Stimulated activated CD4-positive, alpha-beta T cell treated with anti-CD3 and anti-CD28 coated beads, Interleukin-12 subunit alpha, Interleukin-12 subunit beta, amount 100 ng/mL, for 24 hours (primary cell): ENCODE measurements at places on chromosomes 7 and 10.

DNA sequence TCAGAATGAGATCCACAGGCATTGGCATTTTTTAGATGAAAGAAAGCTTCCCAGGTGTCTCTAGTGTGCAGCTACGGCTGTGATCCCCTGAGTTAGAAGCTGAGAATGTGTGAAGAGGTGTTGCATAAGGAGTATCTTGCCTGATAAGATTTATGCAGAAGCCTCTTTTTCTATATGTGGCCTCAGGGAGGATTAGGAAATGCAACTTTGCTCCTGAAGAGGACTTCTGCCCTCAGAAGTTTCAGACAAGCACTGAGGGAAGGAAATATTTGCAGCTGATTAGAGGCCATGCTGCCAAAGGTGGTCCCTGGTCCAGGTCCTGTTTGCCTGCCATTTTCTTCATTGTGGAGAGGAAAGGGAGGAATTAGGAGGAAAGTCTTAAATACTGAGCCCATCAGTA, 551.8 kb downstream of the PHTF2 start:
- no peak for DNase-seq

DNA sequence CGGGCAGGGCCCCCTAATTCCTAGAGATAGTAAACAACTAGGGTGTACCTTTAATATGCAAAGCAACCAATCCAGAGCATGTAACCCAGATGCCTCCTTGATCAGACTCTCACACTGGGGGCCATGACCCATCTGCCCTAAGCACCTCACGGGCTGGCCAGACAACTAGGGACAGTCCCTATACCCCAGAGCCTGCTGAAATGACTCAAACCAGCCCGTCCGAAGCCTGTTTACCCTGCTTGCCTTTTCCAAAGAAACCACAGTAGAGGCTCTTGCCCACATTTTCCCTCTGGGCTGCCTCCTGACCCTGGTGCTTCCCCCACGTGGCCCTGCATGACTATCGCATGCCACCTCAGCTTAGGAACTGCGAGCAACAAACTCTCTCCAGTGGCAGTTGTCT, 46.2 kb downstream of the RGS10 start:
- DNase-seq, result peak; percentile 68

DNA sequence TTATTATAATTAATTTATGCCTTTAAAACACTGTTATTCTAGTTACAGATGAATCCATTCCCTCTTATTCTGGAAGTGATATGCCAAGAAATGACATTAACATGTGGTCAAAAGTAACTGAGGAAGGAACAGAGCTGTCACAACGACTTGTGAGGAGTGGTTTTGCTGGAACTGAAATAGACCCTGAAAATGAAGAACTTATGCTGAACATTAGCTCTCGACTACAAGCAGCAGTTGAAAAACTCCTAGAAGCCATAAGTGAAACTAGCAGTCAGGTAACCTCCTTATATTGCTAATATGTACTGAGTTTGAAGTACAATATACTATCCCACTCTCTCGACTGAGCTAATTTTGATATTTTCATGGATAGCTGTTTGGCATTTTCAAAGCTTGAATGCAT, 81.6 kb downstream of the CYP51A1 start:
- no peak for DNase-seq

DNA sequence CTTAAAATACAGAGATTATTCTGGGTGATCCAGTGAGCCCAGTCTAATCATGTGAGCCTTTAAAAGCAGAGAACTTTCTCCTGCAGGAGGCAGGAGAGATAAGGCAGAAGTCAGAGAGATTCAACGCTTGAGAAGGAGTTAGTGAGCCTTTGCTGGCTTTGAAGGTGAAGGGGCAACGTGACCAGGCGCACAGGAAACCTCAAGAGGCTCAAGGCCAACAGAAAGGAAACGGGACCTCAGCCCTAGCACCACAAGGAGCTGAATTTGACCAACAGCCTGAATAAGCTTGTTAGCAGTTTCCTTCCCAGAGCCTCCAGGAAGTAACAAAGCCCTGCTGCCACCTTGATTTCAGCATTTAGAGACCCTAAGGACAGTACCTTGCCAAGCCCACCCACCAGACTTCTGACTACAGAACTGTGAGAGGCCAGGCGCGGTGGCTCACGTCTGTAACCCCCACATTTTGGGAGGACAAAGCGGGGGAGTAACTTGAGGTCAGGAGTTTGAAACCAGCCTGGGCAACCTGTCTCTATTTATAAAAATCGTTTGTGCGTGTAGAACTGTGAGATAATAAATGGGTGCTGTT, 87.3 kb upstream of the KAT6B start:
- DNase-seq, result no peak

DNA sequence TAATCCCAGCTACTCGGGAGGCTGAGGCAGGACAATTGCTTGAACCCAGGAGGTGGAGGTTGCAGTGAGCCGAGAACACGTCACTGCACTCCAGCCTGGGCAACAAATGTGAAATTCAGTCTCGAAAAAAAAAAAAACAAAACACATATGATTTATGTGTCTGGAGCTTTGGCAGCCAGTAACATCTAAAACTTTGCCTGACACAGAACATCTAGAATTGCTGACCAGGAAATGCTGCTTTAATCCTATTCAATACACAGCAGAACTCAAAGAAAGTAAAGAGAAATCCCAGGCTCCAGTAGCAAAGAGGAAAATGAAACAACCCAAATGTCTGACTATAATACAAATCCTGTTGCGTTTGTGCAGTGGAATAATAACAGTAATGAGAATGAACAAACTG, 4.5 kb upstream of the CCDC6 start:
- no peak for DNase-seq

GRCh38 chr7:74334030-74334429, 44.8 kb downstream of the CLIP2 start:
- DNase-seq, result no peak

DNA sequence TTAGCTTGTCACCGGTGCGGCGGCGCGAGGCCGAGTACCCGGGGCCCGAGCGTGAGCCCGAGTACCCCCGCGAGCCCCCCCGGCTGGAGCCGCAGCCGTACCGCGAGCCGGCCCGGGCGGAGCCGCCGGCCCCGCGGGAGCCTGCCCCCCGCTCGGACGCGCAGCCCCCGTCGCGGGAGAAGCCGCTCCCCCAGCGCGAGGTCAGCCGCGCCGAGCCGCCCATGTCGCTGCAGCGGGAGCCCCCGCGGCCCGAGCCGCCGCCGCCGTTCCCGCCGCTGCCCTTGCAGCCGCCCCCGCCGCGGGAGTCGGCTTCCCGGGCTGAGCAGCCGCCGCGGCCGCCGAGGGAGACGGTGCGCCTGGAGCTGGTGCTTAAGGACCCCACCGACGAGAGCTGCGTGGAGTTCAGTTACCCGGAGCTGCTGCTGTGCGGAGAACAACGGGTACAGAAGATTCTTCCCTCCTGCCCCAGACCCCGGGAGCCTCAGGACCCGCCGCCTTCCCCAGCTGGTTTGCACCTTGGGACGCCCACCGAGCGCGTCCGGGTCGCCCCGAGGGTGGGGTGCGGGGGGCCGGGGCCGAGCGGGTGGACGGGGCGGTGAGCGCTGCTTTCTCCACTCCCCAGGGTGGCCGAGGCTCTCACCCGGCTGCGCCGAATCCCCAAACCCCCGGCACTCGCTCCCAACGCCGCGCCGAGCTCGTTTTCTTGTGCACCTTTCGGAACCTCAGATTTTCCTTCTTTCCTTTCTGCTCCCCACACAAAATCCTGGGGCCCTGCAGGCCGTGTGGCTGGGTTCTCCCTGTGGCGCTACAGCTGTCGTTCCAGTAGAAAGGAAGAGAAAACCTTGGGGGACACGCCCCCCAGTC, 708 bp downstream of the UBN2 start:
- DNase-seq, result peak; percentile 14

GRCh38 chr10:91556691-91557566, 75.9 kb downstream of the PPP1R3C start:
- DNase-seq, result no peak

GRCh38 chr7:55549457-55549856, 22.8 kb downstream of the VOPP1 start:
- no peak for DNase-seq

GRCh38 chr7:82745820-82746219, 302.2 kb upstream of the CACNA2D1 start:
- no peak for DNase-seq

DNA sequence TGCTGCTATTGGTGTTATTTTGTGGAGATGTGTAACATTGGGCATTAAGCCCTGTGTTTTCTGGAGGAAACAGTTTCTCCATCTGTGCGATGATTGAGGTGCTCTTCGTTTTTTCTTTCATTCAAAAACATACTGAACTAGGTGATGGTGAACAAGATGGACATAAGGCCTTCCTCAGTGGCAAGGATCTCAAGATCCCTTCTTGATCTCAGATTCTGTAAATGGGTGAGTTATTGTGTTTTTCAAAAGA, 759 bp upstream of the ELAPOR2 start:
- DNase-seq, result no peak
